ENCODE measurements at places on chromosomes 16 and 17. TPM values are rescaled to one million over a fixed set of nuclear protein-coding genes. Genes with fewer than 3 reads are reported as not detected.

- no peaks in the 10 kb centered on the region for H3K36me3 ChIP-seq
- H3K27ac ChIP-seq, result no peak overlapping the region
- no peak for DNase-seq
- no peak overlapping the region for H3K4me3 ChIP-seq
- no peaks in the 10 kb centered on the region for H3K27me3 ChIP-seq
- no peaks in the 10 kb centered on the region for H3K4me1 ChIP-seq
Observed at GRCh38 chr16:28597692-28598261, 927 bp upstream of the SULT1A2 start.

DNA sequence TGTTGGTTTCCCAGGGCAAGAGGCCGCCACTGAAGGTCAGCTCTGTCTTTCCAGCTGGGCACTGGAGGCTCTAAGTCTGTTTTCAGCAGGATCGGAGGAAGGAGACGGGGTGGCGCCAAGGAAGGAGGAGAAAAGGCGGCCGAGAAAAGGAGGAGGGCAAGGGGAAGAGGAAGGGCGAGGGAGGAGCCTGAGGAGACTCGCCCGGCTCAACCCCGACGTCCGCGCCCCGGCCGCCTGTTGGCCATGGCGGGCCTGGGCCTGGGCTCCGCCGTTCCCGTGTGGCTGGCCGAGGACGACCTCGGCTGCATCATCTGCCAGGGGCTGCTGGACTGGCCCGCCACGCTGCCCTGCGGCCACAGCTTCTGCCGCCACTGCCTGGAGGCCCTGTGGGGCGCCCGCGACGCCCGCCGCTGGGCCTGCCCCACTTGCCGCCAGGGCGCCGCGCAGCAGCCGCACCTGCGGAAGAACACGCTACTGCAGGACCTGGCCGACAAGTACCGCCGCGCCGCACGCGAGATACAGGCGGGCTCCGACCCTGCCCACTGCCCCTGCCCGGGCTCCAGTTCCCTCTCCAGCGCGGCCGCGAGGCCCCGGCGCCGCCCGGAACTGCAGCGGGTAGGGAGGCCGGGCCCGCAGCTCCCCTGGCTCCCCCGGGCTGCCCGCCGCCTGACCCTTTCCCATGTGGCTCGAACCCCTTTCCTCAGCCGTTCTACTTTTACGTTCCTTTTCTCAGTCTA is at the start of gene RNF135:
Gene RNF135, plus strand, starts transcription at position 209 of the 737 bp plus-strand sequence. Its CDS starts 35 bp downstream, at position 244.
- peaks cover 5% of the 10 kb centered on the region for H3K36me3 ChIP-seq
- peak within 1 kb of the TSS; percentile 87 for H3K4me3 ChIP-seq
- no peak for DNase-seq

- H3K4me3 ChIP-seq, result no peak overlapping the region
- no peak for DNase-seq
- no peaks in the 10 kb centered on the region for H3K36me3 ChIP-seq
- H3K27me3 ChIP-seq, result no peaks in the 10 kb centered on the region
- no peaks in the 10 kb centered on the region for H3K4me1 ChIP-seq
- H3K27ac ChIP-seq, result no peak overlapping the region
Observed at GRCh38 chr17:39051001-39051585, 83.9 kb upstream of the FBXO47 start.

DNA sequence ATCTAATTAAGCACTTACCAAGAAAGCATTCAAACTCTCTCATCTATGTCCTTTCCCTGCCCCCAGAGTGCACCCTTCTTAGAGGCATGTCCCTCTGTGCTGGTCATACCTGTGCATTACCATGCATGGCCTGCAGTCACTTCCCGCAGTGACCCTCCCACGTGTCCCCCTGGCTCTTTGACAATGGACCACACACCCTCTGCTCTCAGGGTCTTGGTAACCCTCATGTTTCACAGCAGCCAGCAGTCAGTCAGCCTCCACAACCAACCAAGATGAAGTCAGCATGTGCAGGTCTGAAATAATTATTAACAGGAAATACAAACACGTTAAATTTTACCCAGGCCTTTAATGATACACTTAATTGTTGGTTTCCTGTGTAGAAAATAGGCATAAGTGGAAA is 10.1 kb downstream of the KRT33A start:
- no peaks in the 10 kb centered on the region for H3K27me3 ChIP-seq
- peak; percentile 48 for DNase-seq

DNA sequence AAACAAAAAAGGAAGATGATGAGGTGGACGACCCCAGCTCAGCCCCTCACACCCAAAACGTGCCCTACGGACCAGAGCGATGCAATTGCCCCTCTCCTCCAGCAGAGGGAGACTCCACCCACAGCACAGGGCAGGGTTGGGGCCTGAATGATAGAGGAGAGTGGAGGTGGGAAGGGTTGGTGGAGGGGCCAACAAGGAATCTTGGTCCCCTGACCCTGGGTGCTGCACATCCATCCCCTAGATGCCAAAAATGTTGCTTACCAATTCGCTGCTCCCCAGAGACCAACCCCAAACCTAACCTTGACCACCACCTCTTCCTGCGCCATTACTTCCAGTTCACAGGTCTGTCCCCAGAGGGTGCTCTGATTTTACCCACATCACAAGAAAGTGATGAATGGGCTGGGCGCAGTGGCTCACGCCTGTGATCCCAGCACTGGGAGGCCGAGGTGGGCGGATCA is 12.9 kb downstream of the P2RX5 start:
- H3K36me3 ChIP-seq, result peaks cover 4% of the 10 kb centered on the region
- no peak overlapping the region for H3K4me3 ChIP-seq
- H3K27me3 ChIP-seq, result no peaks in the 10 kb centered on the region
- peak; percentile 48 for DNase-seq
- peaks cover 6% of the 10 kb centered on the region for H3K4me1 ChIP-seq

GRCh38 chr17:66842959-66843358 is 8.0 kb downstream of the CACNG5 start:
- DNase-seq, result no peak
- no peaks in the 10 kb centered on the region for H3K4me1 ChIP-seq
- H3K36me3 ChIP-seq, result no peaks in the 10 kb centered on the region

DNA sequence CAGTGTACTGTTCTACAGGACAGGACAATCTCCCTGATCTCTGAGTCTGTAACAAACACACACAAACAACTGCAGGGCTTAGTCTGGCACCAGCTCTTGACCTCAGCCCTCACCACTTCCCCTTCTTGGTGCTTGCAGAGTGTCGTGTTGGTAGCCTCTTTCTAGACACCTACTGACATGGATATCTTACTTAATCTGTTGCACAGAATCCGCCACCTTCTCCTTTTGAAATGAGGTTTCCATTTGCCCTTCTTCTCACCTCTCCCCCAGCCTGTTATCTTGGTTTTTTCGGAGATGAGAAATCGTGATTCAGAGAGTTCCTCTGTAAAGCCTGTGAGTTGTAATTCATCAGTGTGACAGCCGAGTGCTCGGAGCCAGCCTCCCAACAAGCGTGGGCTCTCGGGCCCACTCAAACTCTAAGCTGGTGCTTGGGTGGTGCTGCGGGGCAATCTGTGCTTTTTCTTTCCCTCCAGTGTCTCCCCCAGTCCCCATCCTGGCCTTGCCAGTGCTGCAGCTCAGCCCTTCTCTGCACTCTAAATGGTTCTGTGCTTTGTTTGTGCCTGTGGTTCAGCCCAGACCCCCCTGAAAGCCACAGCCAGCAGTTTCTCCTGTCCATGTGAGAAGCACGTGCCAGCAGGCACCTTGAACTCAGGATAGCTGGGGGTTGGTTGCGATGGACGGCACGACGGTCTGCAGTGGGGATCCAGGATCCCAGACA is 28.1 kb downstream of the KIAA0513 start:
- DNase-seq, result peak; percentile 92
- peak overlapping the region; percentile 79 for H3K27ac ChIP-seq
- no peaks in the 10 kb centered on the region for H3K36me3 ChIP-seq

DNA sequence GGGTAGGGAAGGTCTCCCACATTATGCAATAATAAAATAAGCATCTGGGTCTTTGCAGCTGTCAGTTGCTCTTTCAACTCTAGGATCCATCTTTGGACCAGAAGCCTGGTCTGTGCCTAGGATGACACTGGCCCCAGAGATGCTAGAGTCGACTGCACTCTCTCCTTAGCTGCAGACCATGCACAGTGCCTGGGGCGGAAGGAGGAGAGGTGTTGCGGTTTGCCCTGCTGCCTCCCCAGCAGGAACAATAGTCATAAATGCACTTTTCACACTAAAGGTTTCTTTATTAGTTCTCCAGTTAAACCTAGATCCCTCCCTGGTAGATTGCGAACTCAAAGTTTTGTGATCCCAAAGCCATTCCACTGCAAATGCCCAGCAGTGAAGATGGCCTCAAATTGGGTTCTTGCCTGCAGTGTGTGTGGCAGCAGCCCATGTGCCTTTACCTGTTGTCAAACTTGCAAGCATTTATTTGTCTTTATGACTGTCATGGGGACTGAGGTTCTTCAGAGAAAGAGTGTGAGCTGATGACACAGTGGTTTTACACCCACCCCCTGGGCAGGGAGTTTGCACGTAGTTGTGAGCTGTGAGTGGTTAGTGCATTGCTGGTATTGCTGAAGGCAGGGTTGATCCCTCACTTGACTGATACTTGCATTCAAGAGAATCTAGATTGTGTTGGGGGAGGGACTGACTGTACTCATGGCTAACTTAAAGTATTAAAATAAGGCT is 10.3 kb downstream of the ATXN1L start:
- peaks cover 32% of the 10 kb centered on the region for H3K4me1 ChIP-seq
- no peaks in the 10 kb centered on the region for H3K27me3 ChIP-seq
- no peak for DNase-seq
- no peak overlapping the region for H3K4me3 ChIP-seq
- H3K36me3 ChIP-seq, result peaks cover 15% of the 10 kb centered on the region
- H3K27ac ChIP-seq, result no peak overlapping the region

DNA sequence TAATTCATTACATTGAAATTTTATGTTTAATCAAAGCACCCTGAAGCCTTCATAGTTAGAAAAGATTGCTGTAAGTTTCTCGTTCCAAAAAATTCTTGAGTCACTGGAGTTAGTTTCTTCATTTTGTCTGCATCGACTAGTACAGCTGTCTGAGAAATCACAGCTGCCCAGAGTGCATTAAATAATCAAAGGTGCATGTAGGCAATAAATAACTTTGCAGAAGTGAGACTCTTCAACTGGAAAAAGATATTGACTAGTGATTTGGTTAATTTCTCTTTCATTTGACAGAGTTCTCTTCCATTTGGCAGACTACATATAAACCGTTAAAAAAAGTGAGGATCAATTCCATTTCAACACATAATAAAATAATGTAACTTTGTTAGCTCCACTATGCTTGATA is 234.0 kb downstream of the CNTNAP4 start:
- no peak for DNase-seq
- H3K27ac ChIP-seq, result no peak overlapping the region
- H3K36me3 ChIP-seq, result no peaks in the 10 kb centered on the region
- H3K4me3 ChIP-seq, result no peak overlapping the region
- no peaks in the 10 kb centered on the region for H3K4me1 ChIP-seq
- H3K27me3 ChIP-seq, result no peaks in the 10 kb centered on the region

DNA sequence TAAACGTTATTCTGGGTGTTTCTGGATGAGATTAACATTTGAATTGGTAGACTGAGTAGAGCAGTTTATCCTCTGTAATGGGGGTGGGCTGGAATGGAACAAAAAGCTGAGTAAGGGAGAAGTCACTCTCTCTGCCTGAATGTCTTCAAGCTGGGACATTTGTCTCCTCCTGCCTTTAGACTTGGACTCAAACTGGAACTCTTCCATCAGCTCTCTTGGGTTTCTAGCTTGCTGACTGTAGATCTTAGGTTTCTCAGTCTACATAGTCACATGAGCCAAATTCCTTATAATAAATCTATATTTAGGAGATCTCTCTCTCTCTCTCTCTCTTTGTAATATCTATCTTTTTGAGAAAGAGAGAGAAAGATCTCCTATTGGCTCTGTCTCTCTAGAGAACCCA is 553.3 kb upstream of the CDH11 start:
- no peaks in the 10 kb centered on the region for H3K4me1 ChIP-seq
- no peaks in the 10 kb centered on the region for H3K27me3 ChIP-seq
- no peak overlapping the region for H3K4me3 ChIP-seq

GRCh38 chr17:27339836-27340550 is 46.1 kb downstream of the WSB1 start:
- DNase-seq, result no peak
- peak overlapping the region; percentile 78 for H3K27ac ChIP-seq
- peak overlapping the region; percentile 53 for H3K4me3 ChIP-seq
- peaks cover 41% of the 10 kb centered on the region for H3K4me1 ChIP-seq
- H3K36me3 ChIP-seq, result no peaks in the 10 kb centered on the region

- no peak overlapping the region for H3K4me3 ChIP-seq
- H3K27me3 ChIP-seq, result peaks cover 3% of the 10 kb centered on the region
- H3K4me1 ChIP-seq, result no peaks in the 10 kb centered on the region
- no peak overlapping the region for H3K27ac ChIP-seq
- no peaks in the 10 kb centered on the region for H3K36me3 ChIP-seq
Observed at GRCh38 chr17:79464318-79465010, 146.4 kb downstream of the RBFOX3 start.

GRCh38 chr17:79098282-79098867 is 23.8 kb downstream of the ENGASE start:
- DNase-seq, result no peak
- H3K27me3 ChIP-seq, result no peaks in the 10 kb centered on the region
- H3K36me3 ChIP-seq, result no peaks in the 10 kb centered on the region
- no peak overlapping the region for H3K27ac ChIP-seq
- no peaks in the 10 kb centered on the region for H3K4me1 ChIP-seq

- H3K27ac ChIP-seq, result no peak overlapping the region
- DNase-seq, result no peak
- H3K27me3 ChIP-seq, result no peaks in the 10 kb centered on the region
- no peaks in the 10 kb centered on the region for H3K4me1 ChIP-seq
Observed at GRCh38 chr16:13829697-13830299, 90.2 kb upstream of the ERCC4 start.

- no peak for DNase-seq
- H3K36me3 ChIP-seq, result peaks cover 3% of the 10 kb centered on the region
- H3K4me1 ChIP-seq, result no peaks in the 10 kb centered on the region
Observed at GRCh38 chr17:28188841-28189263, 130.1 kb upstream of the TMEM97 start.

GRCh38 chr17:29677221-29677791 is 54.6 kb upstream of the CORO6 start:
- DNase-seq, result no peak
- no peak overlapping the region for H3K27ac ChIP-seq
- peaks cover 6% of the 10 kb centered on the region for H3K4me1 ChIP-seq
- H3K27me3 ChIP-seq, result no peaks in the 10 kb centered on the region

- 0 out of 2 replicates have a peak, but pooled peaks cover 3% of the 10 kb centered on the region for H3K4me1 ChIP-seq
- DNase-seq, result no peak
- peaks cover 9% of the 10 kb centered on the region for H3K27me3 ChIP-seq
- H3K4me3 ChIP-seq, result no peak overlapping the region
- H3K27ac ChIP-seq, result no peak overlapping the region
- no peaks in the 10 kb centered on the region for H3K36me3 ChIP-seq
Observed at GRCh38 chr17:62629556-62630364, 2.3 kb downstream of the MRC2 start.

GRCh38 chr16:56258508-56259424 is 67.5 kb downstream of the GNAO1 start:
- DNase-seq, result no peak
- H3K27ac ChIP-seq, result no peak overlapping the region
- H3K4me3 ChIP-seq, result no peak overlapping the region

- H3K4me3 ChIP-seq, result no peak overlapping the region
- H3K4me1 ChIP-seq, result no peaks in the 10 kb centered on the region
- no peaks in the 10 kb centered on the region for H3K27me3 ChIP-seq
- no peaks in the 10 kb centered on the region for H3K36me3 ChIP-seq
- H3K27ac ChIP-seq, result no peak overlapping the region
- DNase-seq, result no peak
Observed at GRCh38 chr17:15232517-15232915, 32.6 kb downstream of the PMP22 start.

NEUROD2 gene
- not detected for total RNA-seq

KRT12 gene
- not detected for total RNA-seq

TMEM114 gene
- total RNA-seq, result not detected

FBXW10 gene
- not detected for total RNA-seq

TEKT5 gene
- 2.2 TPM for total RNA-seq

ABI3 gene
- total RNA-seq, result 67.0 TPM

KRTAP9-2 gene
- not detected for total RNA-seq
